ENCODE measurements at places on chromosomes 1 and 21. TPM values are rescaled to one million over a fixed set of nuclear protein-coding genes. Genes with fewer than 3 reads are reported as not detected.
A peak's percentile ranks its signal among the peaks of the same experiment; 100 is the strongest.

GRCh38 chr1:55958498-55958897, 620.9 kb downstream of the PLPP3 start:
- DNase-seq = no peak
- H3K4me1 ChIP-seq = no peaks in the 10 kb centered on the region
- no peak overlapping the region for H3K4me3 ChIP-seq
- no peak overlapping the region for H3K27ac ChIP-seq

DNA sequence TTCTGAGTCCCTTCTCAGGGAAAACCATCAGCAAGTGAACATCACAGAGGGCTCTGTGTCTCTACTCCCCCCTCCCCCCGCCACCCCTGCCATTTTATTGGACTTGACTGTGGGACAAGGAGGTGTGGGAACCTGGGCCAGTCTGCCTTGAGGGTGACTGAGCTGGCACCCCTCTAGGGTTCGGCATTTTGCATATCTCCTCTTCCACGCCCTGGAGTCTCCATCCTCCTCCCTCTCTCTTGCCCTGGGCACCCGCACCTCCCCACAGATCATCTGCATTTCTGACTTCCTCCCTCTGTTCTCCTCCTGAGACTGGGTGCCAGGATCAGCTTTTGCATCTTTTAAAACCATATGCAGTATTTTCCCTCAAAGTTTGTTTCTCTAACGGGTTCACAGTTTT, 107.1 kb upstream of the ERRFI1 start:
- H3K27me3 ChIP-seq = peaks cover 21% of the 10 kb centered on the region
- peaks cover 7% of the 10 kb centered on the region for H3K4me1 ChIP-seq
- H3K27ac ChIP-seq = no peak overlapping the region
- H3K4me3 ChIP-seq = no peak overlapping the region
- no peak for DNase-seq

DNA sequence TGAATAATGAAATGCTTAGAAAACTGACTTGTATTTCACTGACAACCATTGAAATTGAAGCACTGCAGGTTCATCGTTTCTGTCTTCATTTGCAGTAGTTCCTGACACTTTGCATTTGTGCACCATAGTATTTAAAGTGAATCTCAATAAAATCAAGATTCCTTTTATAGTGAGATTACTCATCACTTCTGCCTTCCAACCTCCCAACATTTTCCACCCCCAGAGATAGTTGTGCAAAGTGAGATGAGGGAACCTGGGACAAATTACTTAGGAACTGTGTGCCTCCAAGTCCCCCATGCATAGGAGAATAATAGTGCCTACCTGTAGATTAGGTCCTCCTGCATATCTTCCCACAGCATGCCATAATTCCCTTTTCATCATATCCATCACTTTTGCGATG, 114.9 kb upstream of the DPT start:
- no peak overlapping the region for H3K4me3 ChIP-seq
- H3K4me1 ChIP-seq = no peaks in the 10 kb centered on the region
- peaks cover 12% of the 10 kb centered on the region for H3K27me3 ChIP-seq
- no peak for DNase-seq
- no peak overlapping the region for H3K27ac ChIP-seq
- no peaks in the 10 kb centered on the region for H3K36me3 ChIP-seq

- peaks cover 56% of the 10 kb centered on the region for H3K4me1 ChIP-seq
- peaks cover 15% of the 10 kb centered on the region for H3K36me3 ChIP-seq
- H3K27ac ChIP-seq = peak overlapping the region; percentile 93
- H3K4me3 ChIP-seq = peak overlapping the region; percentile 87
- no peaks in the 10 kb centered on the region for H3K27me3 ChIP-seq
Observed at GRCh38 chr21:44013380-44014088, 1.4 kb downstream of the TRAPPC10 start.

DNA sequence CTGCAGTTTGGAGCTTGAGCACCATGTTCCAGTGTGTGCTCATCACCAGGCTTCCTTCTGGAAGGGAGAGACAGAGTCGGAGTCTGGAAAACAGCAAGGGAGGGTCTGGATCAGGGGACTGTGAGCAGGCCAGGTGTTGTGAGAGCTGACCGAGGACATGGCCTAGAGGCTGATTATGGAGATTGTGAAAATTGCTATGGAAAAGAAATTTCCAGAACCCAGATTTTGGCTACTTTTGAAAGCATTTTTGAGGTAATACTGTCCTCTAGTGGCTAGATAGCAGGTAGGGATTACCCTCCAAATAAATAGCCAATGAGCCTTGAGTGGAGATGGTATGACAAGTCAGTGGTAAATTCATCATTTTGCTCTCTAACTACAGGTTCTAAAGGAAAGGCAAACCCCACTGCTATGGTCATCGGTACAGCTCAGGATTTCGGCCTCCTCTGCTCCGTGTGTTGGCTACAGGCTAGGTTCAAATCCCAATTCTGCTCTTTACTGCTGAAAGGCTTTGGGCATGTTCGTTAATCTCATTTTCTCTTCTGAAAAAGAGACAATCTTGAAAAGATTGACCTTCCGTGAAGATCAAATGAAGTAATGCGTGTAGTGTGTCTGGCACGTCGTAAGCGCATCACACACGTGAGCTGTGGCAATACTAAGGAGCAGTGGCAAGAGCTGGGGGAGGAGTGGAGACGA, 1.0 kb upstream of the HAO2 start:
- H3K4me1 ChIP-seq = no peaks in the 10 kb centered on the region
- peaks cover 10% of the 10 kb centered on the region for H3K27me3 ChIP-seq
- DNase-seq = no peak
- H3K4me3 ChIP-seq = no peak overlapping the region
- no peak overlapping the region for H3K27ac ChIP-seq

- peaks cover 12% of the 10 kb centered on the region for H3K27me3 ChIP-seq
- peaks cover 8% of the 10 kb centered on the region for H3K36me3 ChIP-seq
Observed at GRCh38 chr21:29257701-29258100, 41.0 kb upstream of the BACH1 start.

DNA sequence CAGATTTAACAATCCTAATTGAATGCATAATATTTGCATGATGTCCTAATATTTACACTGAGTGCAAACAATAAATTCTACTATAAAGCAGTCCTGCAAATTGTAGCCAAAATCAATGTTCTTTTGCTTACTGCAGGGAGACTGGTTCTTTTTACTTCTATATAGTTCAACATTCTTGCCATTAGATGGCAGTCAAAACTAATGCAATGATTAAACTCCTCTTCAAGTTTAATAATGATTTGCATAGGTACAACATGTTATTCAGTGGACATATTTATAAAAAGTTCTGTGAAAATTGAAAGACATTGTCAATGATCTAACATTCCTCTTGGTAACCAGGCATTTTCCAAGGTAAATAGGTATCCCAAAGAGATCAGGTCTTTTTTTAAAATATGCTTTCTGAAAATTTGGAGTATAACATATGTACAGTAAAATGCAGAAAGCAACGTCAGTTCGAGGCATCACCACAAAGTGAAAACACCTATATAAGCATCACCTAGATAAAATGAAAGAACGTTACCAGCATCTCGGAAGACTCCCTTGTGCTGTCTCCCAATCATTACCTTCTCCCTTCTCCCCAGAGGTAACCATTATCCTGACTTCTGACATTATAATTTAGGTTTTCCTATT, 9.8 kb upstream of the FNBP1L start:
- no peak overlapping the region for H3K4me3 ChIP-seq
- H3K36me3 ChIP-seq = no peaks in the 10 kb centered on the region
- peaks cover 2% of the 10 kb centered on the region for H3K27me3 ChIP-seq
- DNase-seq = no peak

DNA sequence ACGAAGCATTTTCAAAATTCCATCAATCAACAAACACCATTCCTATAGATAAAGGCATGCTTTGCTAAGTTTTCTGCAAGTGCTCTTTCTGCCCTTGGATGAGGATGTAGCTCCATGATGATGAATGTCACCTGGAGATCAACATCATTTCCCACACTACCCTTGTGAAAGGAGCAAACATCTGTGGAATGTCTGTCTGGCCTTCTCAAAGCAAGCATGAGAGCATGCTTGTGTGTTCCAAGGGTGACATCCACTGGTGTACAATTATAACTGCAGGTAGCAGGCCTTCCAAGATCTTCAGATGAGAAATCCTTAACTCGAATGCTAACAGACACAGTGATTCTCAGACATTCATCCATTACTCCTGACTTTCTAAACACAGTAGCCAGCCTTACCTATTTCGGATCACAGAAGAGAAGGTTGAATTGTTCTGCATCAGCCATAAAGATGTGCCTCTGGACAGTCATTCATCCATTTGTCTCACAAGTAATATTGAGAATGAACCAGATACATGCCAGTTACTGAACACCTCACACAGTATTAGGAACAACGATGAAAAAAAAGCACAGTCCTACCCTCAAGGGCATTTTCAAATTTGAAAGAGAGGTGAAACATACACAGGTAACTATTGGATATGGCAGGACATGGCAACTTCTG, 162.4 kb downstream of the TPR start:
- H3K4me1 ChIP-seq = no peaks in the 10 kb centered on the region
- no peak overlapping the region for H3K27ac ChIP-seq
- H3K4me3 ChIP-seq = no peak overlapping the region

GRCh38 chr1:39145331-39145965, 59.0 kb upstream of the MACF1 start:
- no peak overlapping the region for H3K27ac ChIP-seq
- H3K4me1 ChIP-seq = no peaks in the 10 kb centered on the region
- DNase-seq = no peak

- no peak overlapping the region for H3K4me3 ChIP-seq
- no peaks in the 10 kb centered on the region for H3K27me3 ChIP-seq
- no peak overlapping the region for H3K27ac ChIP-seq
- peak; percentile 2 for DNase-seq
- no peaks in the 10 kb centered on the region for H3K36me3 ChIP-seq
Observed at GRCh38 chr1:227895828-227896685, 51.7 kb downstream of the WNT9A start.

The IQGAP3 gene
- 14.9 TPM for total RNA-seq

GRCh38 chr1:214029796-214030195, 42.0 kb downstream of the PROX1 start:
- H3K36me3 ChIP-seq = no peaks in the 10 kb centered on the region
- peaks cover 26% of the 10 kb centered on the region for H3K27me3 ChIP-seq
- no peak overlapping the region for H3K27ac ChIP-seq
- DNase-seq = no peak
- H3K4me1 ChIP-seq = no peaks in the 10 kb centered on the region
- no peak overlapping the region for H3K4me3 ChIP-seq

The PRSS38 gene
- not detected for total RNA-seq

DNA sequence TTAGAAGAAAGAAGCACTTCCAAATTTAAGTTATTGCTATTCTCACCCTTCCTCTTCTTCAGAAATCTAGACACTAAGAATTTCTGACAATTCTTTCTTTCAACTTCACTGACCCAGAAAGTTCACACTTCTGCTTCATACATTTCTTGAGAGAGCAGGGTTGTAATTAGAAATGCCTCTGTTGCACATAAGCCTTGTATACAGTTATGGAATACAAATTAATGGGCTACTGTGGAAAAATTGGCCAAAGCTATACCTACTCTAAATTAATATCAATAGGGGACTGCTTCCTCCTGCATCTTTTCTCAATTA, 1.5 kb downstream of the TNFSF18 start:
- no peak overlapping the region for H3K4me3 ChIP-seq
- no peaks in the 10 kb centered on the region for H3K27me3 ChIP-seq
- no peak overlapping the region for H3K27ac ChIP-seq
- H3K36me3 ChIP-seq = no peaks in the 10 kb centered on the region

- no peaks in the 10 kb centered on the region for H3K36me3 ChIP-seq
- no peak overlapping the region for H3K4me3 ChIP-seq
- H3K27me3 ChIP-seq = peaks cover 10% of the 10 kb centered on the region
- no peak overlapping the region for H3K27ac ChIP-seq
- H3K4me1 ChIP-seq = peaks cover 52% of the 10 kb centered on the region
- no peak for DNase-seq
Observed at GRCh38 chr21:29235714-29236197, 63.0 kb upstream of the BACH1 start.

DNA sequence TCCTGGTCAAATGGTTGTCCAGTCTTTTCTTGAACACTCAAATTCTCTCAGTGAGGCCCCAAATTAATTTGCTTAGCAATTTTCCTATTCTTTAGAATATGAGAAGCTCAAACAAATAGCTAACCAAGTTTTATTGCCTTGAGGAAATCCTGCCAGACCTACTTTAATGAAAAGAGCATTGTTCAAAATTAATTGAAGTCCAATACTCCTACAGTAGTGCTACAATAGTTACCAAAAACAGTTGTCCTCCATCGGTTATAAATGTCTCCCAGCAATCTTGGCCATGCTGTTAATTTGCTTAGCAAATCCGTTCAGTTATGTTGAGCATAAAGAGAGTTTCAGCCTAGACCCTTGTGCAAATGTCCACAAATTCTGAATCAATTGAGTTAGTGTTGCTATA, 112.9 kb downstream of the MAB21L3 start:
- no peaks in the 10 kb centered on the region for H3K27me3 ChIP-seq
- H3K27ac ChIP-seq = no peak overlapping the region
- H3K4me1 ChIP-seq = no peaks in the 10 kb centered on the region
- DNase-seq = no peak

GRCh38 chr1:4585216-4585615, 69.2 kb upstream of the AJAP1 start:
- H3K36me3 ChIP-seq = no peaks in the 10 kb centered on the region
- H3K27me3 ChIP-seq = peaks cover 34% of the 10 kb centered on the region
- no peaks in the 10 kb centered on the region for H3K4me1 ChIP-seq
- H3K27ac ChIP-seq = no peak overlapping the region
- no peak overlapping the region for H3K4me3 ChIP-seq

The STYXL2 gene
- total RNA-seq = not detected

- peak overlapping the region; percentile 64 for H3K27ac ChIP-seq
- no peak for DNase-seq
- H3K4me1 ChIP-seq = peaks cover 53% of the 10 kb centered on the region
- H3K27me3 ChIP-seq = no peaks in the 10 kb centered on the region
- peaks cover 17% of the 10 kb centered on the region for H3K36me3 ChIP-seq
- H3K4me3 ChIP-seq = no peak overlapping the region
Observed at GRCh38 chr1:89908672-89909436, 86.1 kb upstream of the ZNF326 start.

DNA sequence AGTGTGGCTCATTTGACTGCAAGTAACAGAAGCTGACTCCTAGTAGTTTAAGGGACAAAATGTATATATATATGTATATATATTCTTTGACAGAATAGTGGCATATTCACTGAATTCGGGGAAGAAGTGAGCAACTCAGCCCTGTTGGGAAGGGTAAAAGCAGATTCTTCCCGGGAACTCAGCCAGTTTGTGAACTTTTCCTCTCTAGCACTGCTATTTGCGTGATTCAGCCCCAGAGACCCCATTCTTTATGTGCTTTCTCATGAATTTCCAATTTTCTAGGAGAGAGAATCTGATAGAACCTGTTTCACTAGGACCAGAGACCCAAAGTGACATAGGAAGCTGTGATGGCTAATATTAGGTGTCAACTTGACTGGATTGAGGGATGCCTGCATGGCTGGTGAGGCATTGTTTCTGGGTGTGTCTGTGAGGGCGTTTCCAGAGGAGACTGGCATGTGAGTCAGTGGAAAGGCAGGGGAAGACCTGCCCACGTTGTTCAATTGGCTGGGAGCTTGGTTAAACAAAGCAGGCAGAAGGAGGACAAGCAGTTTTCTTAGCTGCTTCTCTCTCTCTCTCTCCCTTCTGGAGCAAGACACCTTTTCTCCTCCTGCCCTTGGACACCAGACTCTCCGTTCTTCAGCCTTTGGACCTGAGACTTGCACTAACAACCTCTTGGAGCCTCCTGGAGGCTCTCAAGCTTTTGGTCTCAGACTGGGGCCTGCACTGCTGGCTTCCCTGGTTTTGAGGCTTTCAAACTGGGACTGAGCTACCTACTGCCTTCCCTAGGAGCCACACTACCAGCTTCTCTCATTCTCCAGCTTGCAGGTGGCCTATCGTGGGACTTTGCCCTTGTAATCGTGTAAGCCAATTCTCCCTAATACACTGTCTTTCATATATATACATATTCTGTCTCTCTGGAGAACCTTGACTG, 93.4 kb upstream of the KCNK1 start:
- no peaks in the 10 kb centered on the region for H3K36me3 ChIP-seq
- no peak overlapping the region for H3K27ac ChIP-seq
- no peak overlapping the region for H3K4me3 ChIP-seq
- no peaks in the 10 kb centered on the region for H3K4me1 ChIP-seq
- peak; percentile 11 for DNase-seq

Measured in activated CD4-positive, alpha-beta T cell treated with anti-CD3 and anti-CD28 coated beads for 36 hours (primary cell).